ENCODE measurements at places on chromosomes 16 and 17. TPM values are rescaled to one million over a fixed set of nuclear protein-coding genes. Genes with fewer than 3 reads are reported as not detected.

KRT20 gene
- total RNA-seq = not detected

DNA sequence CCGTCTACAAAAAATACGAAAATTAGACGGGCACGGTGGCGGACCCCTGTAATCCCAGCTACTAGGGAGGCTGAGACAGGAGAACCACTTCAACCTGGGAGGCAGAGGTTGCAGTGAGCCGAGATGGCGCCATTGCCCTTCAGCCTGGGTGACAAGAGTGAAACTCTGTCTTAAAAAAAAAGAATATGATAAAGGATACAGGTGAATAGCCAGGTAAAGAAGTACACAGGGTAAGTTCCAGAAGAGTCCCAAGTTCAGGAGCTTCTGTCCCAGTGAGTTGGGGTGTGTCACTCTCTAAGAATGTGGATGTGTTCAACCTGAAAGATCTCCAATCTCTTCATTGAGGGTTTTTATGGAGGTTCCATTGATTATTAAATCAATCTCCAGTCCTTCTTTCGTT, 6.8 kb downstream of the TMC5 start:
- H3K4me3 ChIP-seq = no peak overlapping the region
- no peaks in the 10 kb centered on the region for H3K4me1 ChIP-seq
- no peaks in the 10 kb centered on the region for H3K27me3 ChIP-seq
- no peaks in the 10 kb centered on the region for H3K36me3 ChIP-seq
- DNase-seq = no peak

- DNase-seq = peak; percentile 85
- H3K36me3 ChIP-seq = no peaks in the 10 kb centered on the region
- H3K4me3 ChIP-seq = peak within 1 kb of the TSS; percentile 32
- no peaks in the 10 kb centered on the region for H3K4me1 ChIP-seq
- no peak within 1 kb of the TSS for H3K27ac ChIP-seq
- H3K27me3 ChIP-seq = no peaks in the 10 kb centered on the region
Observed at GRCh38 chr16:75495076-75495674, at the start of gene CHST6. CHST6 (minus strand) TSS chr16:75495441; CDS start chr16:75479828, 15,613 bp downstream.

DNA sequence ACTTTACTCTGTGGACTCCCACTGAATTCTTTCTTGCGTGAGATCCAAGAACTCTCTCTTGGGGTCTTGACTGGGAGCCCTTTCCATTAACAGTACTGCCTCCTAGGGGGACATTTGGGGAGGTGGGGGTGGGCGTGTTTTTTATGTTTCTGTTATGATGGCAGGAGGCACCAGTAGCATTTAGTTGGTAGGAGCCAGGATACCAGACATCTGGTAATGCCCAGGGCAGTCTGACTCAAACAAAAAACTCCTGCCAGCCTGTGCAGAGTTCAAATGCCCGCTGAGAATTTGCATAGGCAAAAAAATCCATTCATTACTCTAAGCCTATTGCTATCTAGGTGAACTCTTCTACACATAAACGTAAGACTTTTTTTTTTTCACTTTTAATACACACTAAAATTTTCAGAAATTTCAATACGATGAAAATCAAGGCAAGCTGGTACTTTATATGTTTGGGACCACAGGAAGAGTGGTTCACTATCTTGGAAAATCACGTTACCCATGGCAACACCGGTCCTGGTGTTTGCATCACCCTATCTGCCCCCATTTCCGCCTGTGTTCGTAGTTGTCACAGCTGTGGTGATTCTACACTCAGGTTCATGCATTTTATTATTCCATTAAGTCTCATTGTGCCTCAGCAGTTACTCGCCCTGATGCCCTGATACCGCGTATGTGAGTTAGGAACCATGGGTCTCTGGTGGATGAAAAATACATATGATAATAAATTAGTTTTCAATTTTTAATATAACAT, 121.1 kb upstream of the XYLT1 start:
- H3K4me3 ChIP-seq = no peak overlapping the region
- no peak for DNase-seq
- no peaks in the 10 kb centered on the region for H3K27me3 ChIP-seq
- H3K4me1 ChIP-seq = no peaks in the 10 kb centered on the region
- no peaks in the 10 kb centered on the region for H3K36me3 ChIP-seq

DNA sequence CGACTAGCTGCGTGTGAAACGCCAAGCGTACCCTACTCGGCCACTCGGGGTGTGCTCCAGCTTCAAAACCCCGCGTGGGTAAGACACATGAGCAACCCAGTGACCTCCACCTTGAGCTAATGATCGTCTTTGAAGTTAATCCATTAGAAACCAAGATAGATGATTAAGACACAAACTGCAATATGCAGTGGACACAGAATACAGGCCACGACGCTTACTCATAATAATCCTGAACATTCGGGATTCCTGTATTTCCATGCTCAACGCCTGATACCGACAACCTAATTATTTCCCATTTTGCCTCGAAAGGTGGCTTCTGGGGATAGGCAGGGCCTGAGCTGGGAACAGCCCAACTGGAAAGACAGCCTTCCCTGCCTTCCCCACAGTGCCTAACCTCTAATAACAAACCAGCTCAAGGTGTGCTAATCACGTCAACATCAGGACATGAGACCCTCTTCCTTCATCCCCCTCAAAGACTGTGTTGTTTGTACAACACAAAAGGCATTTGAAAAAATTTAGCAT, 504 bp upstream of the COPRS start:
- peaks cover 2% of the 10 kb centered on the region for H3K4me1 ChIP-seq
- peak; percentile 30 for DNase-seq
- H3K27me3 ChIP-seq = no peaks in the 10 kb centered on the region
- H3K36me3 ChIP-seq = peaks cover under 1% of the 10 kb centered on the region
- H3K4me3 ChIP-seq = no peak overlapping the region
- no peak overlapping the region for H3K27ac ChIP-seq

- H3K27ac ChIP-seq = no peak overlapping the region
- no peaks in the 10 kb centered on the region for H3K27me3 ChIP-seq
- H3K36me3 ChIP-seq = no peaks in the 10 kb centered on the region
Observed at GRCh38 chr16:50270510-50271147, 4.3 kb downstream of the ADCY7 start.

DNA sequence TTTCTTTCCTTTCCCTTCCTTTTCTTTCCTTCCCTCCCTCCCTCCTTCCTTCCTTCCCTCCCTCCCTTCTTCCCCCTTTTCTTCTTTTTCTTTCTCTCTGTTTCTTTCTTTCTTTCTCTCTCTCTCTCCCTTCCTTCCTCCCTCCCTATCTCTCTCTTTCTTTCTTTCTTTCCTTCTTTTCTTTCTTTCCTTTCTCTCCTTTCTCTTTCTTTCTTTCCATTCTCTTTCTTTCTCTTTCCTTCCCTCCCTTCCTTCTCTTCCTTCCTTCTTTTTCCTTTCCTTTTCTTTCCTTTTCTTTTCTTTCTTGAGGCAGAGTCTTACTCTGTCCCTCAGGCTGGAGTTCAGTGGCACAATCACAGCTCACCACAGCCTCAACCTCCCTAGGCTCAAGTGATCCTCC, 31.0 kb downstream of the DEXI start:
- no peaks in the 10 kb centered on the region for H3K27me3 ChIP-seq
- no peaks in the 10 kb centered on the region for H3K4me1 ChIP-seq
- H3K27ac ChIP-seq = no peak overlapping the region
- H3K36me3 ChIP-seq = no peaks in the 10 kb centered on the region

TANC2 gene
- 60.7 TPM for total RNA-seq

- no peaks in the 10 kb centered on the region for H3K4me1 ChIP-seq
- H3K27me3 ChIP-seq = no peaks in the 10 kb centered on the region
- H3K36me3 ChIP-seq = no peaks in the 10 kb centered on the region
- no peak overlapping the region for H3K4me3 ChIP-seq
Observed at GRCh38 chr16:47885489-47885888, 270.3 kb downstream of the ABCC12 start.

GRCh38 chr17:76943781-76944213, 75.6 kb downstream of the MGAT5B start:
- no peak overlapping the region for H3K4me3 ChIP-seq
- no peaks in the 10 kb centered on the region for H3K36me3 ChIP-seq
- H3K27me3 ChIP-seq = no peaks in the 10 kb centered on the region
- DNase-seq = no peak

DNA sequence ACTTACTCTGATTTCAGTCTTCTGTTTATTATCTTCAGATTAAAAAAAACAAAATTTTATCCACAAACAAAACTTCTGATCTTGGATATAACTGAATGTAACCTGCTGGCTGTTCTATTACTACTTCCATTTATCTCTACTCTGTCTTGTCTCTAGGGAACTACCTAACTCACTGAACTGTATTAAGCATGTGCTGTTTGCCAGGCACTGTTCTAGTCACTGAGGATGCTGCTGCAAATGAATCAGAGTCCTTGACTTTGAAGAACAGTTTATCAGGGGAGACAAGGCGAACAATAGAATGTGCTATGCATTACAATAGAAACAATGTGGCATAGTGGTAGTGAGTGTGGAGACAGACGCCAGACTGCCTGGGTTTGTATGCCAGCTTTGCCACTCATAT, 2.3 kb upstream of the ANKRD40 start:
- no peak overlapping the region for H3K4me3 ChIP-seq
- H3K27me3 ChIP-seq = no peaks in the 10 kb centered on the region

DNA sequence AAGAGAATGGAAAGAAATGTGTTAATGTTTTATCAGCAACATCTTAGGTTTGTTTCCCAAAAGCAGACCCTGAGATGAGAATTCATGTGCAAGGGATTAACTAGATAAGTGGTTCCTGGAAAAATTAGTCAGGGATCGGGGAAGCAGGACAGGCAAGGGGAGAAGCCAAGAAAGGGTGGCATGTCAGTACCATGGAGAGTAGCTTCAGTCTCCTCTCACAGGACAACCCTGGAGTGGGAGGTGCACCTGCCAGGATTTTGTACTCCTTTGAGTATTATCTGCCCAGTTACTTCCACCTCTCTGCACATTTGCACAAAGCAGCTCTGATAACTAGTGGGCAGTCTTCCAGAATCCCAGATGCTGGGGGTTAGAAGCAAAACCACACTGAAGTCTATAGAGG, 117.0 kb downstream of the RGS9 start:
- H3K27me3 ChIP-seq = no peaks in the 10 kb centered on the region
- H3K36me3 ChIP-seq = peaks cover 2% of the 10 kb centered on the region

HOXB2 gene
- 25.4 TPM for total RNA-seq

CDH8 gene
- 15.4 TPM for total RNA-seq

OR1F1 gene
- total RNA-seq = not detected

DNA sequence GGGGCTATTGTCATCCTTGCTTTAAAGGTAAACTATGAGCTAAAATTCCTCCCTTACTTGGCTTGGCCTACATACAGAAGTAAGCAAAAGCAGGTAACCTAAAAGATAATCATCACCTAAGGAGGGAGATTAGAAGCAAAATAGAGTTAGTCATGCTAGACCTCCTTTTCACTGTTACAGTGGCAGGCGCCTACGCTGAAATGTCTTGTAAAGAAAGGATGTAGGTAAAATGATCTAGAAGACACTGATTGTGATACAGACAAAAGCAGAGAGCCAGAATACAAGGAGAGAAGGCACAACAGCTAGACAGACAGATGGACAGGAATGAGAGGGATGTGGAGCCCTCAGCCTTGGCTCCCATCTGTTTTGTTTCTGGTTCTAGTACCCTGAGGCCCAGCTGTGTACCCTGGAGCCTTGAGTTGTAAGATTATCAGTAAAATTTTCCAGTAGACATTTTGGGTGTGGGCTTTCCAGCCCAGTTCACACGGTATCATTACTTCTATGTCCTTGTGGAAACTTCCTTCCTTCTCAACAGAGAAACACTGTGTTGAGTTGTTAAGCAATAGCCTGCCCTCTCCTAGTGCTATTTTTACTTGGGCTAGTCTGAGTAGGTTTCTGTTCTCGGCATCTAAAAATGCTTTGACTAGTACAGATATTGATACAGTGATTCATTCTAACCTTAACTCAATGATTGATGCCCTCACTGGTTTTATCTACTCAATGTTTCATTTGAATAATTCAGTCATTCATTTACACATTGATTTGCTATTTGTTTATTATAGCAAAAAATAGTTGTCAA, 7.7 kb upstream of the C16orf78 start:
- peaks cover 2% of the 10 kb centered on the region for H3K27me3 ChIP-seq
- no peak overlapping the region for H3K27ac ChIP-seq
- DNase-seq = no peak
- no peaks in the 10 kb centered on the region for H3K36me3 ChIP-seq
- no peaks in the 10 kb centered on the region for H3K4me1 ChIP-seq
- H3K4me3 ChIP-seq = no peak overlapping the region

GRCh38 chr16:57045694-57046381, 46.5 kb upstream of the CPNE2 start:
- no peak overlapping the region for H3K27ac ChIP-seq
- DNase-seq = peak; percentile 91
- H3K27me3 ChIP-seq = no peaks in the 10 kb centered on the region
- no peak overlapping the region for H3K4me3 ChIP-seq
- H3K4me1 ChIP-seq = no peaks in the 10 kb centered on the region

DNA sequence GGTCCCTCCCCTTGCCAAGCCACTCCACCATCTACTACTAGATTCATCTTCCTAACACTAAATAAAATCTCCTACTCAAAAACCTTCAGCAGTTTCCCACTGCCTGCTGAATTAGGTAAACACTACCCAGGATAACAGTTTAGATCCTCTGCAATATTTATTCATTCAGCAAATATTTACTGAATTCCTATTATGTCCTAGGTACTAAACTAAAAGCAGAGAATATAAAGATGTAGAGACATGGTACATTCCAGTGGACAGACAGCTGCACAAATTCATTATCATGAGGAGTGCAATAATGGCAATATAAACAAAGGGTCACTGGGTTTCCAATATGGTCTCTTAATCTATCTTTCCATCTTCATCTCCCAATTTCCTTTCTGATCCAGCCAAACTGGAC, 30.7 kb upstream of the HOXB13 start:
- H3K36me3 ChIP-seq = no peaks in the 10 kb centered on the region
- no peaks in the 10 kb centered on the region for H3K27me3 ChIP-seq
- no peaks in the 10 kb centered on the region for H3K4me1 ChIP-seq
- DNase-seq = no peak

USP32 gene
- 53.7 TPM for total RNA-seq

DNA sequence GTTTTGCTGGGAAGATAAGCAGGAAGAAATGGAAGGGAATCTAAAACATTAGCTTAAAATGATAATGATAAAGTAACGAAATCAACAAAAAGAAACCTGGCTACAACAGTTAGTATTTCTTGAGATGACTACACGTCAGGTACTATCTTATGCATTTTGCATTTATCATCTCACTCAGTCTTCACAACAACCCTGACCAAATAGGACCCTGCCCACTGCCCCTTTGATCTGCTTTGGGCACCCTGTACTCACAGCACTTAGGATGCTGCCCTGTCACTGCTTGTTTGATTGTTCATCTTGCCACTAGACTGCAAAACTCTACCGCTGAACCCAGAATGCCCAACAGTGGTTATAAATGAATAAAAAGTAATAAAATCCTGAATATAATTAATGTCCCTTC, 45.2 kb downstream of the MARVELD3 start:
- peaks cover 4% of the 10 kb centered on the region for H3K36me3 ChIP-seq
- no peak for DNase-seq
- no peak overlapping the region for H3K4me3 ChIP-seq
- H3K27me3 ChIP-seq = no peaks in the 10 kb centered on the region
- no peak overlapping the region for H3K27ac ChIP-seq
- no peaks in the 10 kb centered on the region for H3K4me1 ChIP-seq

RPL13 gene
- total RNA-seq = 1,678 TPM

- H3K4me1 ChIP-seq = no peaks in the 10 kb centered on the region
- H3K27me3 ChIP-seq = no peaks in the 10 kb centered on the region
- H3K4me3 ChIP-seq = no peak overlapping the region
- no peak overlapping the region for H3K27ac ChIP-seq
- no peak for DNase-seq
Observed at GRCh38 chr16:67731071-67731752, 12.1 kb upstream of the GFOD2 start.
